ENCODE measurements at places on chromosomes 6 and 20. TPM values are rescaled to one million over a fixed set of nuclear protein-coding genes. Genes with fewer than 3 reads are reported as not detected.
A peak's percentile ranks its signal among the peaks of the same experiment; 100 is the strongest.

The CD24 gene
- total RNA-seq, result 0.28 TPM

DNA sequence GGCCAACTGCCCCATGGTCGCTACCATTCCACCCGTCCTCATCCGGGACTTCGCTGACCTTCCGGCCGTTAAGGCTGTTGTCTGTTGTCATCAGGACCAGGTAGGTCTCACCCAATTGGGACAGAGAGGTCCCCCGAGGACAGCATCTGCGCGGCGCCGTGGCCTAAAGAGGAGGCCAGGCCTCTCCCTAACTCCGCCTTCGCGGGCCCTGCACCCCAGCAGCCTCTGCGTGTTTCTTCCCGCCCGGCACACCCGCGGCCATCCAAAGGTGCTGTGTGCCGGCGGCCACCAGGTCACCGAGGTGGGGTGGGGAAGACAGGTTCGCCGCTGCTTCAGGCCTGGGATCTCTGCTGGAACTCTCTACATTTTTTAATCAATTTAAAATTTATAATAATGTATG is 9.0 kb downstream of the OR2W1 start:
- H3K4me3 ChIP-seq, result no peak overlapping the region
- no peak overlapping the region for H3K27ac ChIP-seq
- H3K4me1 ChIP-seq, result no peaks in the 10 kb centered on the region

- H3K36me3 ChIP-seq, result no peaks in the 10 kb centered on the region
- peak overlapping the region; percentile 41 for H3K27ac ChIP-seq
- peaks cover 8% of the 10 kb centered on the region for H3K4me1 ChIP-seq
- H3K27me3 ChIP-seq, result peaks cover 12% of the 10 kb centered on the region
Measured at GRCh38 chr20:52103913-52104545, 87.5 kb downstream of the ZFP64 start.

The PAK5 gene
- total RNA-seq, result not detected

The ANKEF1 gene
- total RNA-seq, result 0.56 TPM

Data from IMR-90 (cell line).